Foreskin keratinocyte (primary cell): ENCODE measurements at places on chromosomes 2 and 18.

GRCh38 chr18:22347606-22348511, 69.9 kb downstream of the CTAGE1 start:
- no peak for DNase-seq

DNA sequence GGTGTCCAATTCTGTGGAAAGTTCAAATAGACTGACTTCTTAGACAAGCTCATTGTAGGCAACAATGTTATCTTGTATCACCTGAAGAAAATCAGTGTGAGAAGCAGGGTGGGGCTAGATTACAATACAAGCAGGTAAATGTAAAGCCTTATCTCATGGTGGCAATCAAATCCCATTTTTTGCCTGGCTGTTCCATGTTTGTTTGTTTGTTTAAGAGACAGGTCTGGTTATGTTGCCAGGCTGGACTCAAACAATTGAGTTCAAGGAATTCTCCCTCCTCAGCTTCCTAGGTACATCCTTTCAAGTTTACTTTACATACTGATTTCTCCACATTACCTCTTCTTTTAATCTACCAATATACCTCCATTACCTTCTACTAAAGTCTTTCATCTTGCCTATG, 464.6 kb downstream of the LRP1B start:
- DNase-seq = no peak

- DNase-seq = peak; percentile 15
These were observed 625 bp downstream of the ARPC2 start for GRCh38 chr2:218217360-218218267.

DNA sequence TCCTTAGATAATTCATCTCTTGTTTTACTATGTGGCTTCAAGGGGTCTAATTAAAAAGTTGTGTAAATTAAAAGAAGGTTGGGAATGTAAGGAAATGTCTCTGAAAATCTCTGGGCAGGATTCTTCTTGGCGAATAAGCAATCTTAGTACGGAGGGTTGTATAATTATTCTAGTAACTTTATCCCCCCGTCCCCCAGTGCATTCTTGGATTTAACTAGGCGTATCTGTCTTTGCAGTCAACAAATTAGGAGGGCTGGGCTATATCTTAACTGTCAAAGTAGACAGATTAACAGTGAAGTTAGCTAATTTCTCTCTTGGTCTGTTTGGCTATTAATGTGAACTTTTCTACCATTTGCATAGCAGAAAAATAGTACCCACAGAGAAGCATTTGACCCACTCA, 329.8 kb upstream of the THUMPD2 start:
- DNase-seq = no peak

DNA sequence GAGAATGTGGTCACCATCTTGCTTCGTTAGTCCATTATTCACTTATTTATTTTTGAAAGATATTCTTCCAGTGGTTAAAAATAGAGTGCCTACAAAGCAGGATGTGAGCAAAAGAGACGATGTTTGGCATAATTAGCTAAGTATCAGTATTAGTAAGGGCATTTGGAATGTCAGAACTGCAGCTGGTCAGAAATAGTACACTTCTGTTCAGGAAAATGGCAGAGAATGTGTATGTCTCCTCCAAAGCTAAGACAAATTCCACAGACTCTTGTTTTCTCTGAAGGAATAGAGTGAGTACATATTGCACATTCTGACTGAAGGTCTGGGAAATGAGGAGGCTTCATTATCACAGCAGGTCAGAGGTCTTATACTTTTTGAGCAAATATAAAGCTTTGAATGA, 209.0 kb downstream of the L3MBTL4 start:
- DNase-seq = peak; percentile 16

DNA sequence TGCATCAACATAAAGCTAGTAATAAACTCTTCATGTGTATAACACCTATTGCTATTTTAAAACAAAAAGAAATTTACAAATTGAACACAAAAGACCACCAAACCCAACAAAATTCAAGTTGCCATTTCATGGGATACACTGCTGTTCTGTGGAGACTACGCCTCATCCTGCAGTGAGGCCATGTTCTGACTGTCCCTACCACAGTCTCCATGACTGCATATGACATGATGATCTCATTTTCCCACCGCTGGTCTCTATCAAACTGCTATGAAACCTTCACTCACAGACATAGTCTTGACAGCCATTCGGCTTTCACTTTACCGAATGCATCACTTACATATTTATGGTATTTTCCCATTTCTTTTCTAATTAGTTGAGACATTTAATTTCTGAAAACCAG, 21.2 kb upstream of the VWA3B start:
- DNase-seq = no peak

DNA sequence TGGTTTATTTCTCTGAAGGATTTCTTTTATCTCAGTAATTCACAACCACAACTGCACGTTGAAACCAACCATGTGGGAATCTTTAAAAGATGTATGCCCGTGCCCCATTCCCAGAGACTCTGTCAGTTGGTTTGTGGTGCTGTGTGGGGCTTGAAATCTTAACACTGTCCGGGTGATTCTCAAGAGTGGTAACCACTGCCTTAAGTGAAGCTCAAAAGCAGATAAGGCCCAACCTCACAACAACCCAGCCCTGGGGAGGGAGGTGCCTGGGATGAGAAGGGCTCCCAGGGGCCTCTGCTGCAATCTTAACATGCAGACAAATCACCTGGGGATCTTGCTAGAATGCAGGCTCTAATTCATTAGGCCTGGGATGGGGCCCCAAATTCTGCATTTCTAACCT, 13.4 kb downstream of the AOX1 start:
- DNase-seq = no peak

- no peak for DNase-seq
These were observed 36.5 kb upstream of the ARMC9 start for GRCh38 chr2:231161877-231162329.

- no peak for DNase-seq
These were observed 9.4 kb upstream of the GBX2 start for GRCh38 chr2:236177604-236177966.
